ENCODE measurements at places on chromosomes 11 and 22. TPM values are rescaled to one million over a fixed set of nuclear protein-coding genes. Genes with fewer than 3 reads are reported as not detected.

- ATAC-seq, result no peak
These were observed 154.8 kb downstream of the ENTHD1 start for GRCh38 chr22:39738746-39739145.

The PATE4 gene
- not detected for total RNA-seq

GRCh38 chr11:62456630-62457029 lies 37.8 kb downstream of the SCGB1A1 start:
- ATAC-seq, result peak; percentile 51

DNA sequence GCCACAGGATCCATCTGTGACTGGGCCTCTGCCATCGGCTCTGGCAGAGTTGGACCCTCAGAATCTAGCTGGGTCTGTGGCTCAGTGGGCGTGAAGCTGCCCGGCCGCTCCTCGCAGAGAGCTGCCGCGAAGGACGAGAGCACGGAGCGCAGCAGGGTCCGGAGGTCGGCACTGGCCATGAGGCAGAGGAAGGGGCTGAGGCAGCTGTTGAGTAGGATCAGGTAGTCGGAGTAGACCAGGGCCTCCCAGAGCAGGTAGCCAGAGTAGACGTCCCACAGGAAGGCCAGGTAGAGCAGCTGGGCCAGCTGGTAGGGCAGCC lies 912 bp downstream of the GPR152 start:
- ATAC-seq, result no peak

DNA sequence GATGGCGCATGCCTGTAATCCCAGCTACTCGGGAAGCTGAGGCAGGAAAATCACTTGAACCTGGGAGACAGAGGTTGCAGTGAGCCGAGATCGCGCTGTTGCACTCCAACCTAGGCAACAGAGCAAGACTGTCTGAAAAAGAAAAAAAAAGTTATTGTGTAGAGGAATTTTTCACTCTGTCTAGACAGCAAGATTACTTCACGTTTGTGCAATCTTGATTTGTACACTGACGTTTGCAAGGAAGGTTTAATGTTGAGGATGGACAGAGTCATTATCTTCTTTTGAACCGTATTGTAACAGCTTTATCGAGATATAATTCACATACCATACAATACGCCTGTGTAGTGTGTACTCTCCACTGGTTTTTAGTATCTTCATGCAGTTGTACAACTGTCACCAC lies 3.7 kb downstream of the CTTN start:
- ATAC-seq, result no peak

DNA sequence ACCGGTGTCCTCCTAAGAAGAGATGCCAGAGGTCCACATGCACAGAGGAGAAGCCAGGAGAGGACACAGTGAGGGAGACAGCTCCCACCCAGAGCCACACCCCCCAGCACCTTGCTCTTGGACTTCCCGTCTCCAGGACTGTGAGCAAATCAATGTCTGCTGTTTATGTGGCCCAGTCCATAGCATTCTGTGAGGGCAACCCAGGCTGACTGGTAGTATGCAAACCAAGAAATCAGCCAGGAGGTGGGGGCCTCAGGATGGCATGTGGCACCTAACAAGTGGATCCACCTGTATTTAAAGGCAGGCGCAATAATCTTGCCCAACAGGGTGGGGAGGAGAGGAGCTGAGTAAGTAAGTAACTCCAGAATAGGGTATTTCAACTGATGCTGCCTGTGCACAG lies 136.4 kb downstream of the BRD1 start:
- ATAC-seq, result no peak

- ATAC-seq, result no peak
These were observed 33.4 kb downstream of the MN1 start for GRCh38 chr22:27768027-27768653.

The GTSE1 gene
- 10.2 TPM for total RNA-seq

DNA sequence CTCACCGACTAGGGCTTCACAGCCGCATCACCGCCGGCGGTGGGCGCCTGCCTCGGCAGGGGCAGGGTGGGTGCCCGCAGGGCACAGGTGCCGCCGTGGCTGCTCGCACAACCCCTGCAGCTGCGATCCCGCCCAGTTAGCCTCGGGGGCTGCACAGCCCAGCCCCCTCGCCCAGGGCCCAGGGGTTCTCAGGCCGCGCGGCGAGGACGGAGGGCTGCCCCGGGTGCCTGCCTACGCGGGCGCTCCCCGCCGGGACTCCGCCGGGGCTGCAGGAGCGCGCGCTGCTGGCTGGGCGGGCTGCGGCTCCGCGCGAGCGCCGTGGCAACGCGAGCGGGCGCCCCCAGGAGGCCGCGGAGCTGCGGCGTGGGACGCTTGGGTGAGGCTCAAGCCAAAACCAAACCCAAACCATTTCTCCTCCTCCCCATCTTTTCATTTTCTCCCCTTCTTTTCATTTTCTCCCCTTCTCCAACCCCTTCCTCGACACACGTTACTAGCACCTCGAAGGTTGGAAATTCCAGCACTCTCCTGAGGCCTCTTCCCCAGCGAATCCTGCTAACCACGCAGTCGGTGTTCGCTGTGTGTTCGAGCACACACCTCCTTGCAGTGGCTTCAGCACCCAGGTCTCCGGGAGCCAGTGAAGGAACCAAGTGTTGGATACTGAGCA lies at the start of gene MICAL3:
TSS of gene MICAL3 (minus strand) at position 286 of the 664 bp plus-strand sequence. CDS start 117,749 bp downstream, outside the sequence.
- peak; percentile 81 for ATAC-seq

The CCT8L2 gene
- total RNA-seq, result not detected

DNA sequence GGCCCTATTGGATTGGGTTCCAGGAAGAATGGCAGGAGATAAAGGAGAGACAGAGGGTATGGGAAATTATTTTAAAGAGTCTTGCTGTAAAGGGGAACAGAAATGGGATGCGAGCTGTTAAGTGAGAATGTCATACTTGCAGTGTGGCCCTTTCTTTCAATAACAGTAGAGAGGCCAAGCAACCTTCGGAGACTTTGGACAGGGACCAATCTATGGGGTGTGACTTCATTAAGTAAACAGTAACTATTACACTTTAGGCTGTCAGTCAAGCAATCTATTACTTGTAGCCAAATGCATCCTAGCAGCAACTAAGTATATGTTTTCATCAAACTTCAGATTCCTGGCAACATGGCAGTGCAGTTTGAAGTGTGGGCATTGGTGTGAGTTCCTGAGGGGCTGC lies 376.2 kb upstream of the LARGE1 start:
- no peak for ATAC-seq

GRCh38 chr22:39251762-39252460 lies 7.1 kb upstream of the PDGFB start:
- ATAC-seq, result peak; percentile 7

DNA sequence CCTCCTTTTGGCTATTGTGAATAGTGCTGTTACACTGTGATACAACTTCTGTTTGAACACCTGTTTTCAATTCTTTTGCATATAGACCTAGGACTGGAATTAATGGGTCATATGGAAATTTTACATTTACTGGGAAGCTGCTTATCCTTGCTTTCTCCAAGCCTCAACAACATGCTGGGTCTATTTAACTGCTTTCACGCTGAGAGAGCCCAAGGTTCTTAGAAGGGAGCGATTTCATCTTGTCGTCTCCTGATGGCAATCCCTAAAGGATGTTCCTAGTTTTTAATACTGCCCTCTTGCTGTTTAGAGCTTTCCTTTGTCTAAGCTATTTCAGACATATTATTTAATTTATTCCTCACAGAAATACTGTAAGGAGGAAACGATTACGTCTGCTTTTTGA lies 15.5 kb downstream of the IRAG1 start:
- no peak for ATAC-seq

GRCh38 chr11:35507688-35508087 lies 17.7 kb downstream of the PAMR1 start:
- no peak for ATAC-seq

The ME3 gene
- total RNA-seq, result 1.8 TPM

DNA sequence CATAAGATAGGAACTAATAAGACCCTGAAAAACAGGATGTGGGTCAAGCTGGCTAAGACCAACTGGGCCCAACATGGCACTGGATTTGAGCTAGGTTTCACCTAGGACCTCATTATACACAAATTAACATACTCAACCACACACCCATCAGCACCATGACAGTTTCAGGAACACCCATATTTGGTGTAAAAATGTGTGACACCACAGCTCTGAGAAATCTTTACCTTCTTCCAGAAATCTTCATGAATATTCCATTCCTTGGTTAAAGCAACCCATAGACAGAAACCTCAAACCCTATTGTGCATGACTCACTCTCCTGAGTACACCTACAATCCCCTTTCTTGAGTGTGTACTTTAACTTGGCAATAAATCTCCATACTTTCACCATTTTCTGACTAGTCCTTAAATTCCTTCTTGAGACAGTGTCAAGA lies 378.8 kb downstream of the DYNC2H1 start:
- ATAC-seq, result no peak

DNA sequence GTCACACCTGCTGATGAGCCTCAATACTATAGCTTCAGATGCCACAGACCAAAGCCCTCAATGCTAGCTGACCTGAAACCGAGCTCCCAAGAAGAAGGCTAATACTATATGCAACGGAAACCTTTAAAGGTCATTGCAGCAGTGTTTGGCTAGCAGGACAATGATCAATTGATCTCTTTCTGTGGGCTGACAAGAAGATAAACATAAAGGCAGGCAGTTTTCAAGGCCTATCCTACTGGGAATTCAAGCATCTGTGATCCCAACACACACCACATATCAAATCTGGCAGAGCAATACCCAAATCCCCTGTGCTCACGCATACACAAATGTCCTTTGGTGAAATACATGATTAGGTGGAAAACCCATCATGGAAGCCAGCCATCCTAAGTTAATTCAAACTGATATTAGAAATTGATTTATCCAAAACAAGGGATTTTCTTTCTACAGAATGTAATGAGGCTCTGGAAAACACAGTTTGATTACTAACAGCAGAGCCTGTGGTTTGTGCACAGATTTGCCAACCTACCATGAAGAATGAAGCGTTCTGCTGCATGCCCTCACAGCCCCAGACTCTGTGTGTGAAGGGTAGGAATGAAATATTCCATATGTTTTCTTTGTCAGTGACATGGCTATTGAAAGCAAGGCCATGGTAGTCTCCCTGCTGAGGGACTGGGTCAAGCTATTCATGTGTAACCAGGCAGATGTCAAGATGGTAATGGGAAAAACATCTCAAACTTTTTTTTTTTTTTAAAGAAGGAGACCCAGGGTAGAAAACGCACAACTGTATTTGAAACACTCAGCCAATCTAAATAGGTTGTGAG lies 12.2 kb downstream of the LGR4 start:
- no peak for ATAC-seq

- ATAC-seq, result no peak
These were observed 15.9 kb downstream of the RFPL1 start for GRCh38 chr22:29454276-29454675.

The HBB gene
- 20.2 TPM for total RNA-seq

The TRIM34 gene
- total RNA-seq, result 4.0 TPM

The KIF18A gene
- total RNA-seq, result 5.4 TPM

The MS4A4E gene
- 0.64 TPM for total RNA-seq

The SAA4 gene
- 0.64 TPM for total RNA-seq

GRCh38 chr22:46084943-46085827 lies 65.1 kb upstream of the PPARA start:
- ATAC-seq, result peak; percentile 42

GRCh38 chr11:77353131-77353530 lies 51.6 kb upstream of the GDPD4 start:
- no peak for ATAC-seq

GRCh38 chr22:33640900-33641299 lies 279.4 kb downstream of the LARGE1 start:
- ATAC-seq, result no peak

DNA sequence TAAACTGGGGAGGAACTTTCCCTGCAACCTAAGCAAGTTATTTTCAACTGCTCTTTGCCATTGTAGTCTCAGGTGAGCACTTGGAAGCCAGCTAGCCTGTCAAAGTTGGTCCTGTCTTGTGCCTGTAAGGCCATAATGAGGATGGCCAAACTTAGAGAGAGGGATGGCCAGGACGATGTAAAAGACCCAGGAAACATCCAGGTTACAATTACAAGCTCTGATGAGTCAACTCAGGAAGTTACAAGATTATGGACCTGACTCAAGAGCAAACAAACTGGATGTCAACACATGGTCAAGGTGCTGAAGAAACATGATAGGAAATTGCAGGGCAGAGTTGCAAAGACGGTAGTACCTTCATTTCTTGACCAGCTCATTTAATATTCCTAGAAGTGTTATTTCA lies 1.6 kb downstream of the GTPBP1 start:
- no peak for ATAC-seq

The CAPN5 gene
- 30.4 TPM for total RNA-seq

DNA sequence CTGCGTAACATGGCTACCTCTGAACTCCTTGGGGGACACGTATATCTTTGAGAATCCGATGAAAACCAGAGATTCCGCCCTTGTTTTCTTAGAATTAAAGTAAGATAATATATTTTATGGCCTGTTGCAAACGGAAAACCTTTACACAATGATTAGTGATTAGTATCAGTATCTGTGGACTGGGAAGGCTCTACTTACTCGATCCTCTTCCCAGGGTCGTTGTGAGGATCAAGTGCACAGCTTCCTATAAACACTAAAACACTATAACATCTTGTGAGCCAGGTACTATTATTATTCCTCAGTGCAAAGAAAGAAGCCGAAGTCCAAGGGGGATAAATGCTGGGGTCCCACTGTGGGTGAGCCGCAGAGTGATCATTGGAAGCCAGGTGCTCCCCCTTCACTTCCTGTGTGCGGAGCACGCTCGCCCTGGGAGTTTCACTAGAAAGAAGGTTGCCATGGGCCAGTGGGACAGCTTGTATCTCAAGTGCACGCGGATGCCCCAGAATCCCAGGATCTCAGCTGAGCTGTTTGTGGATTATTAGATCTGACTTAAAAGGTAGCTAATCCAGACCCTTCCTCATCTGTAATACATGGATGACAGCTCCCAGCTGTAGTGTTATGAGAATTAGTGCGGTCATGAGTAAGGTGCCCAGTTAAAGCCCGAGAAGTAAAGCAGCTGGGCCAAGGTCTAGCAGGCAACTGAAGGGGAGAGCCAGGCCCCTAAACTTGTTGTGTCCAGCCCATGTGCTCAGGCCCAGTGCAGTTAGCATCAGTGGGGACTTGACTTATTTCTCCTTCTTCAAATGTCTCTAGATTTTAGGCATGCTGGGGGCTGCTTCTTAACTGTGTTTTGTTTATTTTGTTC lies 839 bp downstream of the CBY1 start:
- peak; percentile 16 for ATAC-seq

DNA sequence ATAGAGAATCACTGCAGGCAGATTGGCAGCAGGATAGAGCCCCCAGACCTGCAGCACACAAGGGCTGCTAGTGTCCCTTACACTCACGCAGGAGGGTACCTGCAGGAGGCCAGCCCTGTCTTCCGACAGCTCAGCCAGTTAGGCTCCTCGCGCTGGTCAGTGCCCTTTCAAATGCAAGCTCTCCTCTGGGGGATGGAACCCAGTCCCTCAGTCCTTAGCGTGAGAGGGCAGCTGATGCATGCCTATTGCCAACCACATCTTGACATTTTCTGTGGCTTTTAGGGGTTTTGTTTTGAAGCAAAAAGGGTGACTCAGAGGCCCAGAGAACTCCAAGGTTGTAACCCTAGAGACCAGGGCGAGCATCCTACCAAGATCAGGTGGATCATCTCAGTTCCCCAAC lies 40.0 kb downstream of the WNT11 start:
- ATAC-seq, result no peak

- no peak for ATAC-seq
These were observed 115.4 kb downstream of the OSBP2 start for GRCh38 chr22:30810105-30810504.

GRCh38 chr11:1860108-1860507 lies 7.2 kb downstream of the LSP1 start:
- ATAC-seq, result no peak
